Esophagus muscularis mucosa (tissue), 4 donors: ENCODE measurements at places on chromosomes 12 and 14. TPM values are rescaled to one million over a fixed set of nuclear protein-coding genes. Genes with fewer than 3 reads are reported as not detected.
A peak's percentile ranks its signal among the peaks of the same experiment; 100 is the strongest.

- H3K4me3 ChIP-seq = no peak overlapping the region
- H3K27me3 ChIP-seq = no peaks in the 10 kb centered on the region
- H3K4me1 ChIP-seq = no peaks in the 10 kb centered on the region
- no peak overlapping the region for H3K27ac ChIP-seq
- no peak for DNase-seq
These were observed 694.8 kb upstream of the MIS18BP1 start for GRCh38 chr14:45947830-45948229.

The SMCO2 gene
- total RNA-seq = not detected

DNA sequence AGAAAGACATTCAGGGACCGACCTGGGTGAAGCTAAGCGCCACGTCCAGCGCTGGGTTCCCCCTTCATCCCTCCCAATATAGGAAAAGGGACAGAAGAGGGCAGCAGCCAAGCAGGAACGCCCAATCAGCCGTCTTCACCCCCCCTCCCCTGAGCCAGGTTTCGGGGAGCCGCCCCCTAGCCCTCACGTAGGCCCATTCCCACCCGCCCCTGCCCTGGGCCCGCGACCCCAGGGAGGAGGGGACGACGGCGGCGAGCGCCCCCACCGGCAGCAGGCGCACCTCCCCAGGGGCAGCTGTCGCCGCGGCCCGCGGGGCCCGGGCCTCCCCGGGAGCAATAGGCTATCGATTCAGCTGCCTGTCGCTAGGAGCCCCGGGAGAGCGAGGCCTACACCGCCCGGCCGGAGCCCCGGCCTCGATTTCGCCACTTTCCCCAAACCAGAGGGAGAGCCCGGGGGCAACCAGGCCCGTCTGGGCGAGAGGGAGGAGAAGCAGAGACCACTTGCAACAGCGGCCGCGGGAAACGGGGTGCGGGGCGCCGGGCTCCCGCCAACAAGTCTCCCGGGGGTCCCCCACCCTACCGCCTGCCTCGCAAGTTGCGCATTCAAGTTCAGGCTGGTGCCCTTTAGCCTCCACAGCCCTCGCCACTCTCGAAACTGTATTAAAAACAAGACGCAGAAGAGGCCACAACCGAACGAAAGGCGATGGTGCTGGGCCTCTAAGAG, 1.3 kb downstream of the DCAF5 start:
- no peaks in the 10 kb centered on the region for H3K27me3 ChIP-seq
- peaks cover 48% of the 10 kb centered on the region for H3K4me1 ChIP-seq
- peak overlapping the region; percentile 89 for H3K4me3 ChIP-seq
- H3K27ac ChIP-seq = peak overlapping the region; percentile 100

The GALNT16 gene
- 18.4 TPM for total RNA-seq

GRCh38 chr14:42877716-42878115, 1271.0 kb downstream of the LRFN5 start:
- H3K27me3 ChIP-seq = no peaks in the 10 kb centered on the region
- H3K36me3 ChIP-seq = no peaks in the 10 kb centered on the region
- no peaks in the 10 kb centered on the region for H3K4me1 ChIP-seq
- no peak overlapping the region for H3K27ac ChIP-seq

GRCh38 chr12:105562199-105562971, 231.9 kb downstream of the C12orf75 start:
- H3K27ac ChIP-seq = peak overlapping the region; percentile 36
- no peaks in the 10 kb centered on the region for H3K36me3 ChIP-seq
- no peak overlapping the region for H3K4me3 ChIP-seq

DNA sequence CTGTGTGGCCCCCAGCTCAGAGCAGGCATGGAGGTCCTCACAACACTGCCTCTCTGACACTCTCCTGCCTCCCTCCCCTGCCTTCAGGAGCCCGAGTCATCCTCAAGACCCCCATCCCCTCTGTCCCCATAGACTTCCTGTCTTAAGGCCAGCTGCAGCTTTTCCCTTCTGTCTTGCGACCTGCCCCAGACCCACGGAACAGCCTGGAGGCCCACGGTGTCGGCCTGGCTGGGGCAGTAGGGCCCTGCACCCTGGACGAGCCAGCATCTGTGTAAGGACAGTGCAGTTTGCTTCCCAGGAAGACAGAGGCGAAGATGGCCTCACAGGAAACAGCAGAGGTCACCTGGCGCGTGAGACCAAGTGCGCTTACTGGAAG, 9.7 kb downstream of the TEDC1 start:
- no peak for DNase-seq
- no peak overlapping the region for H3K27ac ChIP-seq
- no peaks in the 10 kb centered on the region for H3K36me3 ChIP-seq
- H3K4me1 ChIP-seq = no peaks in the 10 kb centered on the region
- H3K4me3 ChIP-seq = no peak overlapping the region
- no peaks in the 10 kb centered on the region for H3K27me3 ChIP-seq

The KLRK1 gene
- total RNA-seq = 1.8 TPM

GRCh38 chr14:95402176-95402575, 82.5 kb upstream of the CLMN start:
- peak overlapping the region; percentile 35 for H3K27ac ChIP-seq
- no peaks in the 10 kb centered on the region for H3K36me3 ChIP-seq
- DNase-seq = no peak
- H3K4me1 ChIP-seq = no peaks in the 10 kb centered on the region
- no peaks in the 10 kb centered on the region for H3K27me3 ChIP-seq

The CLEC12A gene
- total RNA-seq = 2.1 TPM

GRCh38 chr12:90859591-90859990, 95.4 kb downstream of the CCER1 start:
- H3K27me3 ChIP-seq = no peaks in the 10 kb centered on the region
- no peak overlapping the region for H3K4me3 ChIP-seq
- H3K27ac ChIP-seq = no peak overlapping the region
- no peaks in the 10 kb centered on the region for H3K36me3 ChIP-seq

The ERP27 gene
- not detected for total RNA-seq

The SCN8A gene
- 0.42 TPM for total RNA-seq

DNA sequence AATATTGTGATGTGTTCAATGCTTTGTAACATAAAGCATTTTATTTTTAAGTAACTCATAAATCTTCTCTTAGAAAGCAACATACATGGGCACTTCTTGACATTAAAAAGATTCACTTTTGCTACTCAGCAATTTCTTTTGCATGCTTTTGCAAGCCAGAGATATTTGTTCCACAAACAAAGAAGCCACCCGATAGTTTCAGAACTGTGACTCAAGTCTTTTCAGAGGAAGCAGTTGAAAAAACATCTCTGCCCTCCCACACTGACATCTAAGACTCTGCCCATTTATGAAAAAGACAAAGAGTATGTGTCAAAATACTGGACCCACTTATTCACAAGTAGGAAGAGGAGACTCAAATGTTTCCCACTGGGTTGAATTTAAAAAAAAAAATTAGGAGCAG, 7.5 kb downstream of the APPL2 start:
- H3K4me3 ChIP-seq = no peak overlapping the region
- no peak for DNase-seq
- no peaks in the 10 kb centered on the region for H3K27me3 ChIP-seq
- peaks cover 51% of the 10 kb centered on the region for H3K4me1 ChIP-seq
